Caudate nucleus (tissue), 63 donors: ENCODE measurements at places on chromosomes 6 and 20.
A peak's percentile ranks its signal among the peaks of the same experiment; 100 is the strongest.

DNA sequence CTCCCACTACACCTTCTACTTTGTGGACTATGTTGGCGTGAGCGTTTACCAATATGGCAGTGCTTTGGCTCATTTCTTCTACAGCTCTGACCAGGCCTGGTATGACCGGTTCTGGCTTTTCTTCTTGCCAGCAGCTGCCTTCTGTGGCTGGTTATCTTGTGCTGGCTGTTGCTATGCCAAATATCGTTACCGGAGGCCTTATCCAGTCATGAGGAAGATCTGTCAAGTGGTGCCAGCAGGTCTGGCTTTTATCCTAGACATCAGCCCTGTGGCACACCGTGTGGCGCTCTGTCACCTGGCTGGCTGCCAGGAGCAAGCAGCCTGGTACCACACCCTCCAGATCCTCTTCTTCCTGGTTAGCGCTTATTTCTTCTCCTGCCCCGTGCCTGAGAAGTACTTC, 16.5 kb upstream of the EFHC1 start:
- DNase-seq, result no peak

DNA sequence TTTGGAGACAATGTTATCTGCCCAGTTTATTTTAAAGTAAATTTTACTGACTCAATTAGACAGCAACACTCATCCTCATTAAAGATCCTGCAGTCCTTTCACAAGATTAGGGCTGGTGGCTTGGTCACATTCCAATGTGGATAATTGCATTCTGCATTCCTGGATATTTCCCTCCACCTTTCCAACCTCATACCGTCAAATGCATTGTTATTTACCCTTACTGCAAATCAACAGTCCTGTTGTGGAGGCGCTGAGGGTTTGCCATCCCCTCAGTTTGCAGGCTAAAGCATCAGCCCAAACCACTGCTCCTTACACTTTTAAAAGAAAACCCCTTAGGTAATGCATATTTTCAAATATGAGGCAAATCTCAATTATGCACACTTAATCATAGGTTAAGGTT, 5.4 kb downstream of the CITED2 start:
- no peak for DNase-seq

DNA sequence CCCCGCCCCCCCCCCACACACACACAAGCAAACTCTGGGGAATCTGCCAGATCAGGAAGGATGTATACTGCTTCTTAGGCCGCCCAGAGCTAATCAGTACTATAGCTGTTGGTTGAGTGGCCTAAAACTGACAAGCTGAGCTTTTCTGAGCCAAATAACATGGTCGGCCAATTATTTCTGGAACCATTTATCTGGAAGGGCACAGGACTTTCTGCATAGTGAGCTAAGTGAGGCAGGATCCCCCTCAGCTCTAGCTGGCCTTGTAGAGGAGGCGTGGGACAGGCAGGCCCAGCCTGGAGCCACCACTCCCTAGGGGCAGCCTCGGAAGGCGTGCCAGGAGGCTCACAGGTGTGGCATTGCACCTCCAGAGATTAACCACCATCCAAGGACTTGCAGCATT, 200.1 kb downstream of the TMEM242 start:
- DNase-seq, result no peak

DNA sequence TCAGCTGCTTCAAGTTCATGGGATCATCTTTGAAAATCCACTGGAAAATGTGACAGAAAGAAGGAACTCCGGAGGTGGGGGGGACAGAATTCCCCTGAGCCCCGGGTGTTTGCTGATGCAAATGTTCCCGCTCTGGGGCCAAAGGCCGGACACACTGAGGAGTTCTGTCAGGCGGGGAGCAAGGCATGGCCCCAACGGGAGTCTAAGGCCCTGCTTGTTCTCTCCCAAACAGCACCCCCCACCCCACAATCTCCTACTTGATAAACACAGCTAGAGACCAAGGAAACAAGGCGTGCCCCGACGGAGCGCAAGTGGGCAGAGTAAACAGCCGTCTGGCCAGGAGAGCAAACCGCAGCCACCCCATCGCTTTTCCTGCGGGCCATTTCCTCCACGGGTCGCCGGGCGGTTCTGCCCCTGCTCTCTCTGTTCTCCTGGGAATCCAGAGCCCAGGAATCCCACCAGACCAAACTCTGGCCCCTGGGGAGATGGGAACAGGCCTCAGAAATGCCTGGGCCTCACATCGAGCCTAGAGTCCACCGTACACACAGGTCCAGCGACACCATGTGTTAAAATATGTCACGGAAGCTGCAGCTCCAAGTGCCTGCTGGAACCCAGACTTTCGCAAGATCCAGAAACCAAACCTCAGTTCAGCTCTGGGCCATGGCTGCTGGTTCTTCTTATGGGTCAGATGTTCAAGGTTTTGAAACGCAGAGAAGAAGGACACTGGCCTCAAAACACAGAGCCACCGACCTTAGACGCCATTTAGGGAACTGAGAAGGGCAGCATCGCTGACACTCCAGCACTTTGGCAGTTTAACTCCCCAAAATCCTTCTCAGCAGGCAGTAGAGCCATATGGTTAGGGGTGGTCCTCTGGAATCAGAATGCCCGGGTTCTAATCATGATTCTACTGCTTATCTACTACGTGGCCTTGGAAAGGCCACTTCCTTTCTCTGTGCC, 104.2 kb downstream of the PREX1 start:
- peak; percentile 68 for DNase-seq

DNA sequence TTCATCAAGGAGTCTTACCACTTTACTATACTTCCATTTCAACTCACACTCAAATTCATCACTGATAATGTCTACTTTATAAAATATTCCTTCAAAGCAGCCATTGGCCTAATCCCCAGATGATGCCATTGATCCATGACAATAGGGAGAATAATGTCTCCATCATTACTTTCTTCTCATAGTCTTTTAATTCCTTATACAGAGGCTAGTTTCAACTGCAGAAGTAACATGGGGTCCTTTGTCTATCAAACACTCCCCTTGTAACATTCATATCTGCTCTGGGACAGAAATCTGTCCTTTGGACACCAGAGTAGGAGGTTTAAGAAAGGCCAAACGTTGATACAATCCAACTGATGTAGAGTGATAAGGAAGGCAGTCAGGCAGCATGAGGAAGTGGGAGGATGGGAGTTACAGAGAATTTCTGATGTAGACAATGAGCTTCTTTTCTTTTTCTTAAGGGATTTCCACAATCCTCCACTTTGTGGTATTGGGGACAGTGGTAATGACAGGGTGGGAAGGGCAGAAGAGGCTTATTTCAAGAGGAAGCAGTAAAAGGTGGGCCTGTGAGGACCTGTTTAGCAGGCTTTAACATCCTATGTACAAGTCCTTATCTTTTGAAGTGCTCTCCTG, 18.9 kb upstream of the HLA-DOA start:
- DNase-seq, result no peak

DNA sequence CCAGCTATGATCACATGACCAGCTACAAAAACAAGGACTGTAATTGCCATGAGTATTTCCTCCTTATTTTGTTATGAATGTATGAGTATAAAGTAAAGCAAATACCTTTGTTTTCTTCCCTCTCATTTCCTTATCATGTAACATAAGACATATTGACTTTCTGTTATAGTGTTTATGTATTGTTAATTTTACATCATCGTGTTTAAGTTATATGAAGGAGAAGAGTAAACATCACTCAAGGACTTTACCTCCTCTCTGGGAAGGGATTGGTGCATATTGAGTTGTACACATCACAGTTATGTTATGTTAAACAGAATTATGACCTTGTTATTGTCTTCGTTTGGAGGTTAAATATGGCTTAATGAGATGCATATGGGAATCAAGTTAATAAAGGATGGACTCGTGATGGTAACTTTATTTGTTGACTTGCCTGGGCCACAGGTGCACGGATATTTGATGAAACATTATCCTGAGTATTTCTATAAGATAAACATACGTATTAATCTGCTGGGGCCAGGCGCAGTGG, 57.3 kb upstream of the CNKSR3 start:
- DNase-seq, result no peak

DNA sequence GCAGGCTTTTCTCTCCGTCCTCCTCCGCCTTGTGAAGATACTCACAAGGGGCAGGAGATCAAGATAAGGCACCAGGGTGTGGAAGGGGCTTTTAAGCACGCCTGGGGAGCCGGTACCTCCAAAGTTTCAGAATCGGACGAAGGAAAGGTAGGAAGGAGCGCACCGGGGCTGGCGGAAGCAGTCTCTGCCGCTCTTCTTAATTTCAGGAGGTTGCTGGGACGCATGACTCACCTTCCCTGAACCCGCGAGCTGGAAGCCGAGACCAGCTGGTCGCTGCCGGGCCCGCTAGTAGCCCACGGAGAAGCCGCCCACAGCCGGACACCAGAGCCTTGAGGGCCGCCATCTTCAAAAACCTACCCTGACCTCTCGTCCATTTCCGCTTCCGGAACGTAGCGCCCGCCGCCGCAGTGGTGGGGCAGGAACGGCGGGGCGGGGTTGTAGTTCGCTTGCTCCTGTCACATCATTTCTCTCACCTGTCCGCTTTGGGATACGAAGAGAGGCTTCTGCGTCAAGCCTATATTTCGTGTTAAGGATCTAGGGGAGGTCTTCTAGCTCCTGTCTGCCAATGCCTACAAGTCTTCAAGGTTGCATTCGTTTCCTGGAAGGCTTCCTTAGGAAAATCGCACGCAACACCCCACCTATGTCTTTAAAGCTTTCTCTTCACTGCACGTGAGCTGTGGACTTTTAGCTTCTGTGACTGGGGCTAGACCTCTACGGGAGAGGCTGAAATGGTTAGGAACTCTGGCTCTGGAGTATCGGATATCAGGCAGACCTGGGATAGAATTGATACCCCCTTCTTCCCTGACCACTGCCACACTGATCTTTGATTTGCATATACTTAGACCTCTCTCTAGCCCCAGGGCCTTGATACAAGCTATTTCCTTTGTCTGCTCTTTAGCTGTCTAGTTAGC, at the start of gene MRPS18A:
Gene MRPS18A (minus strand): TSS at position 355 of the 911 bp plus-strand sequence. CDS start 12 bp downstream, at position 343.
- DNase-seq, result peak; percentile 95

GRCh38 chr6:108714101-108714765, 134.0 kb upstream of the ARMC2 start:
- DNase-seq, result no peak

DNA sequence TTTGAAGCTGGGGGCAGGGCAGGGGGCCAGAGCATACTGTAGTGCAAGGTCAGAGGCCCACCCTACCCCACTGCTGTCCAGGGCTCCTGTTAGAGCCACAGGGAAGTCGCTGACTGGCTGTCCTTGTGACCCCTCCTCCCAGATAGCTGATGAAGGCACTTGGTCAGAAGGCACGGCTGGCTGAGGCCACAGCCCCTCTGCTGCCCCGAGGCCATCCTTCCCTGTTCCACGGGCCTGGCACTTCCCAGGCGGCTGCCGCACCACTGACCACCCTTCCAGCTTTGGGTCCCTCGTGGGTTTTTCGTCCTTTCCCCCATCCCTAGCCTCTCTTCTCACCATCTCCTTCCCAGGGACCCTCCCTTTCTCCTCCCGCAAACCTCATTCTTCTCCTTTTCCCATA, 9.2 kb upstream of the EMILIN3 start:
- DNase-seq, result no peak

DNA sequence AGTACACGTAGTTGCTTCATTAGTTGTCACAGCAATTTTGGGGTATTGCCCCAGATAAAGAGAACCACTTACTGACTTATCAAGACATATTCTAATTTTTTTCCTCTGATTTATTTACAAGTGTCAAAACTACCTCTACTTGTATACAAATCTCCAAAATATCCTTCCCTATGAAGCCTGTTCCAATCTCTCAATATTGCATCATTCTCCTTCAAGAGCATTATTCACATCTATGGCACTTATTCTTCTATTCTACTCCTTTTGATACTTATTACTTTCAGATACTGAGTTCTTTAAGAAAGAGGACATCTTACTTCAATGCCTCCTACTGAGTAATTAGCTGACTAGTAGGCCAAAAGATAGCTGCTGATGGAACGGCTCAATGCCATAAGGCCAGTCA, 105.2 kb downstream of the SMLR1 start:
- DNase-seq, result no peak

DNA sequence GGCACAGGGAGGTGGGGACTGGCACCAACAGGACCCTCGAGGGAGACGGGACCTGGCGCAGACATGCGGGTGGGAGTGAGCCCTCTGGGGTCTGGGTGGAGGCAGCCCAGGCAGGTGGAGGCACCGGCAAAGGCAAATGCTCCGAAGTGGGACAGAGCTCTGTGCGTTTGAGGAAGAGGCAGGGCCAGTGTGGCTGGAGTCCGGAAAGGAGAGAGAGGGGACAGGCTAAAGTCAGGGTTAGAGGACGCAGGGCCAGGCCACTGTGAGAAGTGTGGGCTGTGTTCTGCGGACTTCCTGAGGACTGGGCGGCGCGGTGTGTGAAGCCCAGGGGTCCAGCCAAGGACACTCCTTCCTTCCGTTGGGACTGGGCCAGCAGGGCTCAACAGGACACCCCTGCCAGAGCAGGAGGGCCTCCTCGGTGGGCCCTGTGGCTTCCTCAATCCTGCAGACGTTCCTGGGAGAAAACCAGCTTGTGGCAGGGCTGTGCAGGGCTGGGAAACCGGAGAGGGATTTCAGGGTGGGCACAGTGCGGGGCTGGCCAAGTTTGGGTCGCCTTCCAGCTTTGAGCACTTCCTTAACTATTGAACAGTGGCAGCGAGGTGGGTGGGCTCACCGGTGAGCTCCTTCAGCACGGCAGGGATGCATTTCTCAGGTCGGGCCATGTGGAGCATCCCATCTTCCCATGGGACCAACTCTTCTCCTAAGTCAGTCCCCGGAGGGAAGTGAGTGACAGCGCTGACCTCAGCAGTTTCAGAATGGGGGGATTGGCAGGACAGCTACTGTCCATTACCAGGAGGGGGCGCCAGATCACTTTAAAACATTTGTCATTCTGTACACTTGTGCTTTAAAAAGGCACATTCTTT, 22.5 kb downstream of the MOCS3 start:
- DNase-seq, result peak; percentile 13

GRCh38 chr6:30244560-30244959, 31.4 kb upstream of the TRIM26 start:
- no peak for DNase-seq

DNA sequence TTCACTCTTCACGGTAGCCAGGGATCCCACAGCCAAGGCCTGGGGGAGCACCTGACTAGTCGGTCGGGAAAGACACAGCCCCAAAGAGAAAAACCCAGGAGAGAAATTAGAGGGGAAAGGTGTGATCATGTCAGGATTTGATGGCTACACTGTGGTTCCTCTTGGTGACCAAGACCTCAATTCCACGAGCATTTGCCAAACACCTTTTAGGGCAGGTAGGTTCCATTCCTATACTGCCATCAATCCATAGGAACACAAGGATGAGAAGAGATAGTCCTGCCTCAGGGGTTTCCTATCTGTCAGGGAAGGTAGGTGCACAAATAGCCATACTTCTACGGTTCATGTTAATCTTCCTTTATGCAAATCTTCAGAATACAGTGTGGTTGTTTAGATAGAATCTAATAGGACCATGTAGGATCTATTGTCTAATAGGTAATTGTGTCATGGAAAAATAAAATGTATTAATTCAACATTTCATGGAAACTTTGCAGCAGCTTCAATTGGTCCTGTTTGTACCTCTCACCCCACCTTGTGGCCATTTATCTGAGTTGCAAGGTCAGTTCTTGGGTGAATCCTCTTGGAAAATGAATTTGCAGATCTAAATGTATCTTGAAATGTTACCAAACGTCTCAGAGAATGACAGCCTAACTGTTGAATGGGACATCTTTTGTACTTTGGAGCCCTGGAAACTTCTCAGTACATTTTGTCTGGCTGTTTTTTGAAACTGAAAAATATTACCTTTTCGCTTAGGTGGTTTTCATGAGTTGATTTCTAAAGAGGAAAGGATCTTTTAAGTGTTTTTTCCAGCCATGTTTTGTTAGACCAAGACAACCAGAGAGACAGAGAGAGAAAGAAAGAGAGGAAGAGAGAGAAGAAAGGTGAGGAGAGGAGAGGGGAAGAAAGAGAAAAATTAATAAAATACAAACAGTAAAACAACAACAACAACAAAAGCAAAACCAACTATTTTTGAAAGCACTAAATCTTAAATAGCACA, 33.7 kb upstream of the IYD start:
- peak; percentile 73 for DNase-seq
